ENCODE measurements at places on chromosomes 2 and 18.

DNA sequence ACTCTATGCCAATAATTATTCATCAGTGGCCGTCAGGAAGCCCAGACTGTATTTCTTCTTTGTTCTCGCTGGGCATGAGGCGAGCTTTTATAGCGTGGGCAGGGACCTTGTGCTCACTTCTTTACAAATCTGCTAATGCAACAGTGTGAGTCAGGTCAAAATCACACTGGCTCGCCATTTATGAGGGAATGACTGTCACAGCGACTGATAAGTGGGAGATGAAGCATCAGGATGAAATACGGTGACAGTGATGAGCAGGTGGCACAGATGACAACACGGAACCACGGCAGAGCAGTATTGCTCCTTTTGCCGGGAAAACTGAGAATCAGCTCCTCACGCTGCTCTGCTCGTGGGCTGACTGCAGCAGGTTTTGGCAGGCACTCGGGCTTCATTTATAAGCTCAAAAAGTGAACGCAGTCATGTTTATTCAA lies 20.5 kb downstream of the TYMS start:
- no peak for DNase-seq

- no peak for DNase-seq
Measured at GRCh38 chr2:133044556-133044955, 374.6 kb upstream of the LYPD1 start.

DNA sequence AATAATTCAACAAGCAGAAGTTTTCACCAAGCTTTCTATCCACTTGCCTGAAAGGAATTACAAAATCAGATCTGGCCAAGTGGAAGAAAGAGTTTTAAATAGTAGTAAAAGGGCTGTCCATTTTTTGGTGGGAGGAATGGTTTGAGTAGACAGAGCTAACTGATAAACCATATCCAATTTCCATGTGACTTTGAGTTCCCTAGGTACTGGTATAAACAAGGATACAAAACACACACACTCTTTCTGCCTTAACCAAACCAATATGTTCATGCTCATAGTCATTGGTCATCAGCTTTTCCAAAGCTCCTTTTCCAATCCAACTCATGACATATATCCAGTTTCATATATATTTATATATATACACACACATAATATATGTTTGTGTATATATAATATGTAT lies 49.5 kb upstream of the REL start:
- DNase-seq: no peak

GRCh38 chr2:176702131-176702530 lies 432.9 kb downstream of the MTX2 start:
- DNase-seq: no peak

- DNase-seq: no peak
Measured at GRCh38 chr2:233799716-233800115, 21.6 kb downstream of the MROH2A start.

GRCh38 chr2:32887125-32887524 lies 59.6 kb upstream of the LTBP1 start:
- DNase-seq: no peak

DNA sequence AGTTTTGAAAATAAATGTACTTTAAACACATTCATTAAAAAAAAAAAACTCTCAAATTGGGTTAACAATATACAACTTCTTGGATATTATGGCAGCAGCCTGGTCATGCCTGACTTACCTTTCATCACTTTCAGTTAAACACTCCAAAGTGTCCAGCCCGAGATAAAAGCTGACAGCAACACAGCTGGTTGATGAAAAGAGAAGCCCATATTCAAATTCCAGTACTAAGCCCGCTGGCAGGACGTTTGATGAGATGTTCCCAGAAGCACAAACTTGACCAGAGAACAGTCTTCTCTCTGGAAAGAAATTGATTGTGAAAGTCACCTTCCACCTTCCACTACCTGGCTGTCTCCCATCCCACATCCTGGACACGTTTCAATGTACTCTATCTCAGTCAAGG lies 586.3 kb downstream of the TDRD15 start:
- DNase-seq: no peak

DNA sequence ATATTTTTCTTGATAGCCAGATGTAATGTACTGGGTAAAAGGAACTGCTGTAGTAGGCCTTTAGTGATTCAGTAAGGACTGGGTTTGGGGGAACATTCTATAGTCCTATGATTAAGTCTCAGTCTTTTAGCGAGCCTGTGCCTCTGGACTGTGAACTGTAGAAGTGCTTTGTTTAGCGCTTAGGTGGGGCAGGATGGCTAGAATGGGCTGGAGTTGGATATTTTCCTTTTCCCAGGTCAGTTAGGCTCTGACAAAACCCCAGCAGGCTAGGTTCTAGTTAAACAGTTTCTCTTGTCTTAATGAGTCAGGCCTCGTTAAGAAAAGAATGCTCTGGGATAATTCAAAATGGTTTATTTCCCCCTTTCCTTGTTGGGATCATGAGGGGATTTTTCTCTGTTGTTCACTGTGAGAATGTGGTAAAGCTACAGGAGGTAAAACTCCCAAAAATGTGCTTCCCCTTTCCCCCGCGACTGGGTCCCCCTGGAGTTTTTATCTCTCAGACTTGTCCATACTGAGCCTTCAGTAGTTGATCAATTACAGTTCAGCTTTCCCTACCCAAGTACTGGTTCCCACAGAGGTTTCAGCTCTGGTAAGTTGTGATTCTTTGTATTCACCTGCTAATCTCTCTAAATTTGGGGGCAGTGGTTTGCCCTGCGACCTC lies 31.5 kb downstream of the EHBP1 start:
- no peak for DNase-seq

GRCh38 chr2:102245266-102246151 lies 58.7 kb downstream of the IL1RL2 start:
- no peak for DNase-seq

GRCh38 chr2:25881764-25882163 lies 3.5 kb upstream of the ASXL2 start:
- DNase-seq: no peak

DNA sequence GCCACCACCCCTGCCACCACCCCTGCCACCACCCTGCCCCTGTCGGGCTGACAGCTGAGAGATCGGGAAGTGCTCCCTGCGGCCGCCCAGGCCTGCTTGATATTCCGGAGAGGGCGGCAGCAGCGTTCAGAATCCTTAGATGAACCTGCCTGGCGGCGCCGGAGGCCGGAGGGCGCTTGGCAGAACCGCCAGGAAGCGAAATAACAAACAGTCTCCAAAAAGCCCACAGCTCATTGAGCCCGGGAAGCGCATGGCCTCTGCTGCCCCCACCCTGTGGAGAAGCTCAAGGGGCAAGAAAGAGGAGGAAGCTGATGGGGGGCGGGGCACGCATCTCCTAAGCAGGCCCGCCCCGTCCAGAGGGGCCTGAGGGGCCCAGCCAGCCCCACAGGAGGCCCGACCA lies 92.2 kb upstream of the MBOAT2 start:
- no peak for DNase-seq

GRCh38 chr2:75375646-75376582 lies 176.6 kb upstream of the TACR1 start:
- no peak for DNase-seq

- DNase-seq: no peak
Measured at GRCh38 chr2:42289222-42289621, 71.8 kb downstream of the COX7A2L start.

DNA sequence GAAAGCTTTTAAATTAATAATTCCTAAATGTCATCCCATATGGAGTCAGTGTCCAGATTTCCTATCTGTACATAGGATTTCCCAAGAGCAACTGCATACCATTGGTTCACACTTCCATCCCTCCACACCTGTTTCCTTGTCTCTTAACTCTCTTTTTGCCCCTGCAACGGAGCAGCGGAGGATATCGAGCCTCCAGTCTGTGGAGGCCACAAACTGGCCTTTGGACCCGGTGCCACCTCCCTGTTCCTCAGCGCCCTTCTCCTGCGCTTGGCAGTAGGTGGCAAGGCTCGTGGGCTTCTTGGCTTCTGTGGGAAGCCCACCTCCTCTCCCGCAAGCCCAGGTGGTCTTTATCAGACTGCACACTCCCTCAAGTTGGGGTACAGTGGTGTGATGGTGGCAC lies 23.8 kb upstream of the STK25 start:
- no peak for DNase-seq

DNA sequence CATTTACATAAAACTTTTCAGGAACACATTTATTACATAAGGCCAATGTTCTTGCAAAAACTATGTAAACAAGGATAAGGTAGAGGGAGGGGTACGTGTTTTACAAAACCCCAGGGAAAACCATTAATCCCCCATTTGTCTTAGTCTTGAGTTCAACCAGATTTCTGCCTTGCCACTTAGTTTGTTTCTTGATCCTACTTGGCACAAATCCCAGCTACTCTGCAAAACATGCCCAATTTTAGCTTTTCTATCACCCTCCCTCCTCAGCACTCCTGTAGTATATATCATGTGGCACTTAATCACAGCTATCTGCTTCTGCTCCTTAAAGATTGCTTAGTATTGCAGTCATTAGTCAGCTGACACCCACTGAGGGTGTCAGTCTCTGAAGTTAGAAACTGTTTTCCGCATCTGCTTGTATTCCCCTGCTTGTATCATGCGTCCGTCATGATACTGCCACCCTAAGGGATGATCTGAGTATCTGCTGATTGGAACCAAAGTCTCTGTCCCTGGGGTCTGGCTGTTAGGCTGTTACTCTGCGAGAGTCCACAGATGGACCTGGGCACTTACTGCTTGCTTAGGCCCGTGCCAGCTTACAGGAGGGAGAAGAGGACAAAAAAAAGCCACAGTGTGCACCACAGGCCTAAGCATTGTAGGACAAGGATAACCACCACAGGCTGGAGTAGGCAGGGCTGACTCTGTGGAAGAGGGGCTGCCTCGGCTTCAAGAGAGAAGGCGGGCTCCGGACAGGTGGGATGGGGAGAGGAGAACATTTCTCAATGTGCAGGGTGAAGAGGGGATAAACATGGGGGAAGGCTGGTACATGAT lies 82.2 kb downstream of the EPAS1 start:
- DNase-seq: no peak

GRCh38 chr2:151261977-151262291 lies 271 bp upstream of the RBM43 start:
- no peak for DNase-seq

DNA sequence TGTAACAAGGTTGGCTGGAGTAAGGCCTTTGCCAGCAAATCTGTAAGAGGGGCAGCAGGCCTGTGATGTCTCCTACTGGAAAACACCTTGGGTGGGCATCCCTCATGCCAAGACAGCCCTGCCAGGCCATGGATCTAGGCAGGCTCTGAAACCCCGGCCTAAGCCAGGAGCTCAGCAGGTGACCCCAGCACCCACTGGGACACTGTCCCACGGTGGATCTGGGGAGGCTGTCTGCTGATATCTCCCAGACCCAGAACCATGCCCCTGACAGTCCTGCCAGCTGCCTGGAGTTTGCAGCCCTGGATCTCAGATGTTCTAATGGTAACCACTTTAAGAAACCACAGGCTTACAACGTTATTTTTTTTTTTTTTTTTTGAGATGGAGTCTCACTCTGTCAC lies 117.7 kb downstream of the ZNF516 start:
- DNase-seq: no peak

DNA sequence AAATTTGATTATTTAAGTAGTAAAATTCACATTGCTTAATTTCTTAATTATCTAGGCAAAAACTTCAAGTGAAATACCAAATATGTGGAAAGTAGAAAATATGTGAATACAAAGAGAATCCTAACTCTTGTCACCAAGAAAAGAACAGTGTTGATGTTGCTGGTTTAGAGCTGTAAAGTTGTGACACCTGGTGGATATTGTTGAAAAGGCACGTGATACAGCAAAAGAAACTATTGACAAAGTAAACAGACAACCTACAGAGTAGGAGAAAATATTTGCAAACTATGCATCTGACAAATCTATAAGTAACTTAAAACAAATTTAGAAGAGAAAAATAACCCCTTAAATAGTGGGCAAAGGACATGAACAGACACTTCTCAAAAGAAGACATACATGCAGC lies 25.6 kb upstream of the ZC3H15 start:
- DNase-seq: no peak

GRCh38 chr2:55213822-55214221 lies 18.3 kb downstream of the CLHC1 start:
- DNase-seq: no peak

DNA sequence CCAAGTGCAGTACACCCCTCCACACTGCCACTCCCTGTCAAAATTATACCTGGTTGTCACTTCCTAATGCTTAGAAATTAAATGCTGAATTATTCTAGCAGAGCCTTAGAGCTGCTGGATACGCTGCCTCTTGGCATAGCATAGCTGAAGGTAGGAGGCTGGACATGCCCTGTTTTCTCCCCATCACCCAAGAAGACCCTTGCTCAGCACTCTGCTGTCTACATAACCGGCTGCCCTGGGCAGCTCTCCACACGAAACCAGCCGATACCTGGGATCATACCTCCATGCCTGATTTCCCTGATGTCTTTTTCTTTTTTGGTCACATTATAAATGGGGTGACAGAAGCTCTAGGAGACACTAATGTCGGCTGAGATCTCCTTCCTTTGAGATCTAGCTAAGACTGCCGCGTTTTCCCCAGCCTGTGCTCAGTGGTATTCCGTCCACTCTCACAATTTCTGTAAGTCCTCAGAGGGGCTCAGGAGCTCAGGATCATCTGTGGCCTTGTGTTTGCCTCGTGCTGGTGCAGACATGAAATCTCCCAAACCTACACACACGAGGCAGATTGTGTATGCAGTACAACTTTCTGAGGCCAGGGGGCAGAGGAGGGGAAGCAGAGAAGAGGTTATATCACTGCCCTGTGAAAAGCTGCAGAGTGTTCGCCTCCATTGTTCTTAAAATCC lies 13.5 kb upstream of the ZAP70 start:
- no peak for DNase-seq

GRCh38 chr2:156695595-156695994 lies 259.4 kb downstream of the GPD2 start:
- no peak for DNase-seq

- no peak for DNase-seq
Measured at GRCh38 chr18:58997811-58998337, 133.2 kb downstream of the ZNF532 start.

DNA sequence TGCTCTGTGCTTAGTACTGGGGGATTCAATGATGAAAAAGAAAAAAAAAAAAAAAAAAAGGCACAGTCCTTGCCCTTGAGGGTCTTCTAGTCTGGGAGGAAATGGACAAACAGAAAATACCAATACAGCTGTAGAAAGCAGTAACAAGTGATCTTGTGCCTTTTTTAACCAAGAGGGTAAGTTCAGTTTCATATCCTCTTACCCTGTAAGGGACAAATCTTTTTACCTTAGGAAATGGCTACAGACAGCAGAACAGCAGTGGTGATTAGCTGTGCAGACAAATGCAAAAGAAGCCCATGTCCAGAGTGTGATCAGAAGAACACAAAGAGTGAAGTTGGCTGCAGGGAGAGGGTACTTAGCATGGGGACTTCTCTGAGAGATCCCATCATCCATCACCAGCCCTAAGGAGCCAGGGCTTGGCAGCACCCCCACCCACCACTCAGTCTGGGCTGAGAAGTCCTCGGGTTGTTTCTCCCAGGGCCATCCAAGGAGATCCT lies 102.9 kb downstream of the ALPK2 start:
- DNase-seq: no peak

GRCh38 chr18:31268985-31269406 lies 49.0 kb upstream of the DSG1 start:
- DNase-seq: no peak

GRCh38 chr2:10900216-10901109 lies 11.3 kb upstream of the KCNF1 start:
- DNase-seq: no peak

- DNase-seq: no peak
Measured at GRCh38 chr2:196808083-196808665, 981 bp downstream of the C2orf66 start.

- no peak for DNase-seq
Measured at GRCh38 chr18:11259469-11260150, 110.2 kb upstream of the PIEZO2 start.

- DNase-seq: no peak
Measured at GRCh38 chr2:148992448-148992847, 46.1 kb upstream of the LYPD6B start.

- DNase-seq: no peak
Measured at GRCh38 chr2:182646763-182647498, 69.1 kb upstream of the DNAJC10 start.
